ENCODE measurements at places on chromosomes 2 and 18.

- no peak for ATAC-seq
Observed at GRCh38 chr18:961644-962355, 57.1 kb downstream of the ADCYAP1 start.

DNA sequence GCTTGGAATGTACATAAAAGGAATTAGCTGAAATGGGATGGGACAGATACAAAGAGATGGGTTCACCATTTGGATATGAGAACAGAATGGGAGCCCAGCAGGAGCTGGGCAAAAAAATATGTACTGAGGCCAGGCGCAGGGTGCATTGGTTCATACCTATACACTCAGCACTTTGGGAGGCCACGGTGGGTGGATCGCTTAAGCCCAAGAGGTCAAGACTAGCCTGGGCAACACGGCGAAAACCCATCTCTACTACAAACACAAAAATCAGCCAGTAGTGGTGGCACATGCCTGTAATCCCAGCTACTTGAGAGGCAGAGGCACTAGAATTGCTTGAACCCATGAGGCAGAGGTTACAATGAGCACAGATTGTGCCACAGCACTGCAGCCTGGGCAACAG is 30.4 kb downstream of the SCN7A start:
- ATAC-seq = no peak

- ATAC-seq = peak; percentile 76
Observed at GRCh38 chr2:26251893-26252292, 7.2 kb downstream of the HADHB start.

- peak; percentile 97 for ATAC-seq
Observed at GRCh38 chr2:150188177-150188576, 299.3 kb downstream of the RND3 start.

DNA sequence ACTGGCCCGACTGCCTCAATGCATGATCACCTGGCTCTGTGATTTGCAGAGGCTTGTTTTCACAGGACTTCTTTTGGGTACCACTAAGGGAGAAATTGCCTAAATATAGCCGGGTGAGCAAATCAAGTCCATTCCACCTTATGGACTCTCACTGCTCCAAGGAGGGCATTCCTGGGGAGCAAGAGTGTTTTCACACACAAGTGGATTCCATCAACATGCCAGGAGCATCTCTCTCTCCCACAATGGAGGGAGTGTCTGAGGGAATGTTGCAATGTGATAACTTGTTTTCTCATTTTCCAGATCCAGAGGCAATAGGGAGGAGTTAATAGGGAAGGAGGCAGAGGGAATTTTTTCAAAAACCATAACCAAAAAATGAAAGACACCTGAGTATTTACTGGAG is 250.7 kb downstream of the SATB2 start:
- ATAC-seq = no peak

- ATAC-seq = no peak
Observed at GRCh38 chr2:99198103-99198841, 17.3 kb downstream of the MRPL30 start.

GRCh38 chr2:54386585-54386984 is 69.5 kb upstream of the SPTBN1 start:
- ATAC-seq = no peak

DNA sequence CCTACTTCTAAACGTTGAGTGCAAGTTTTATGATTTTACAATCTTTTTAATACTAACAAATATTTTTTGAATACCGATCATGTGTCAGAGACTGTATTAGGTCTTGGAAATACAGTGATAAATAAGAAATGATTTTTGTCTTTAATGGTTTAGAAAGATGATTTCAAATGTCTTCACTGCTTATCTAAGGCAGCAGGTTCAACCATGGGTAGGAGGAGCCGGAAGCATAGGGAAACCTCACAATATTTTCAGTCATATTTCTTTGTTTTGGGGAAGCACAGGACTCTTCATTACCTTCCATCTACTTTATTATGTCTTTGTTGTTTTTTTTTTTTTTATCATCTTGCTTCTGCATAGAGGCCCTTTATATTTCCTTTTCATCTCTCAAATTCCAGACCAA is 165.2 kb upstream of the EPC2 start:
- no peak for ATAC-seq

GRCh38 chr18:63119647-63120046 is 199.9 kb downstream of the BCL2 start:
- ATAC-seq = peak; percentile 61

DNA sequence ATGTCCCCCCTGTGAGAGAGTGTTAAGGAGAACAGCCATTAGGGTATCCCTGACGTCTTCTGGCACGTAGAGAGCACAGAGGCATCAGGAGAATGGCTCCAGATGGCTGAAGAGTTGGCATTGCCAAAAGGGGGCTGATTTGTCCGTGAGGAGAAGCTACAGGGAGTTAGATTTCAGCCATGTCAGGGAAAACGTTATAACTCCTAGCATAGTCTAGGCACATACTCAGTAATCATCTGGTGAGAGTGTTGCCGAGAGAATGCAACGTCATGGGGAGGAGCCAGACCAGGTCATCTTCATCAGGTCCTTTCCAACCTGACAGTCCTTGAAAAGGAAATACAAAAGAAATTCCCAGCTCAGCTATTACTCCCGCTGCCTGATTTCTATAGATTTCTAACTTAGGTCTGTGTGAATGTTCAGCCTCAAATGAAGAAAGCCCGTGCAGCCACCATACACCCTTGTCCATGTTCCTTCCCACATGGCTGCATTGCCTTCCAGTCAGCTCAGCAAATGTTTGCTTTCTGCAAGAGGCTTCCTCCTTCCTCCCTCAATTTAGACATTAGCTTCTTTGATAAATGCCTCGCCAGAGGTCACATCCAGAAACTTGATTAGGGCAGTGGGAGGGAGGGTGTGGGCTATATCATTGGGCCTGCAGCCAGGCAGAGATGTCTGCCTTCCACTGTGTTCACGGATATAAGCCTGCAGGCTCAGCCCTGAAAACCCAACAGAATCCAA is 93.0 kb downstream of the STPG4 start:
- peak; percentile 67 for ATAC-seq

DNA sequence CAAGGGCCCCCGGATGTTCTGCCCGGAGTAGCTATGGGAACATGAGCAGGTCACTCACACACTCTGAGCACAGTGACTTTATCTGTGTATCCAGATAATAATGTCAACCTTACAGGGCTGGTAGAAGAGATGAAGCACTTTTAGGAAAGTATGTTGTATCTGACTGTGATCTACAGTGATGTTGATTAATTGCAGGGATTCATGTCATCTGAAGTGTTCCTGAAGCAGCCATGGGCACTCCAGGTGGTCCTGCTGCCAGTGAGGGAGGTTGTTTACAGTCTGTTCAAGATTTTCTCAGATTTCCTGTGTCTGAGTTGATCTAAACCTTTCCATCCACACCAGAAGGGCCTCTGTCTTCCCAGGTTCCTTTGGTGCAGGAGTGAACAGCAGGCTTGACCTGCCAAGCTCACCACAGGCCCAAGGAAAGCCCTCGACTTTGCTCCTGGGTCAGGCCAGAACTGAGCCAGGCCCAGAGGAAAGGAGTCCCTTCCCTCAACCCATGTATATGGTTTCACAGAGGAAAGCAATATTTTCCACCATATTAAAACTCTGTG is 28.0 kb downstream of the KIAA2012 start:
- no peak for ATAC-seq

- no peak for ATAC-seq
Observed at GRCh38 chr2:189047171-189047888, 73.2 kb downstream of the COL3A1 start.

GRCh38 chr2:79740879-79741443 is 228.1 kb downstream of the CTNNA2 start:
- no peak for ATAC-seq

DNA sequence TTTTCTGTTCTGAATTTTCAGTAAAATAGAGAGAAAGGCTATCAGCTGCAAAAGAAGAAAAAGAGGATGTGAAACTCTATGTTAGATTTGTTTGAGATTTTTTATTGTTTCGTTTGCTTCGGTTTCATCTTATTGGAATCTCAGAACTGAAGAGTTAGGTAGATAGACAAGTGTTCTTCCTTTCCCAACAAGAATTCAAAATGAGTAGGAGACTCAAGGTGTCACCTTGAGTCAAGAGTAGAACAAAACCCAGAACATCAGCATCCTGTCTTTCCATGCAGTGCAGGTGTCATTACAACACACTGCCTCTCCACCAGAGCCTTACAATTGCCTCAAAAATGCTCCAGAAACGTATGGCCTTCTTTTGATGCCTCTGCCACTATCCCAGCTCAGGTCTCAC is 21.1 kb downstream of the NBAS start:
- no peak for ATAC-seq

- ATAC-seq = no peak
Observed at GRCh38 chr2:166984797-166985196, 96.5 kb downstream of the XIRP2 start.

DNA sequence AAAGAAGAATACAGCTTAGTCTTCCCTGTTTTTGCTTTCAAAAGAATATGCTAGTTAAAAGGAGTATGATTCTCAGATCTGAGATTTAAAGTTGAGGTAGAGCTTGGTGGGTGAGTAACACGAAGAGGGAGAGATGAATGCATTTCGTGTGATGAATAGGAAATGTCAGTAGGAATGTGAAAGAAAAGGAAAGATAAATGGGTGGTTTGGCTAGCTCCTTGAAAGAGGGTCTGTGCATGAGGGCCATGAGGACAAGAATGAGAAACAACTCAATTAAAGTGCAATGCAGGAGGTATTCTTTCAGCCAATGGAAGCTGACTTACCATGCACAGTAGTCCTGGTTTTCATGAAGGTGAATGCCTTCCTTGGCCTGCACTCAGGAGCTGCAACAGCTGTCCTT is 248.2 kb downstream of the HNMT start:
- ATAC-seq = no peak

DNA sequence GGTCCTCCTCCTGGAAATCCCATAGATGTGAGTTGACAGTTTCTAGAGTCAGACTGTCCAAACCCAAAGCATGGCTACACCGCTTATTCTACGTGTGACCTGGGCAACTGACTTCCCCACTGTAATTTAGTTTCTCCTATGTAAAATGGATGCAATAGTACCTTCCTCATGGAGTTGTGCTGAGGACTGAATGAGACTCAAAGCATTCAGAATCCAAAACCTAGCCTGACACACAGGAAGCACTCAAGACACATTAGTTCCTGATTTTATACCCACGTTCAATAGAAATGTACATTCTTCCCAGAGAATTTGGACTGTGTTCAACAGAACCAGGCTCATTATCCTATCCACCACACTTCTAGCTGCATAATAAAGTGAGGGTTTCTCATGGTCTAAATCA is 88.8 kb downstream of the STK39 start:
- no peak for ATAC-seq

- ATAC-seq = no peak
Observed at GRCh38 chr2:10452312-10452711, 4.2 kb upstream of the ODC1 start.

- peak; percentile 10 for ATAC-seq
Observed at GRCh38 chr18:23453680-23454058, 582 bp downstream of the RIOK3 start.

DNA sequence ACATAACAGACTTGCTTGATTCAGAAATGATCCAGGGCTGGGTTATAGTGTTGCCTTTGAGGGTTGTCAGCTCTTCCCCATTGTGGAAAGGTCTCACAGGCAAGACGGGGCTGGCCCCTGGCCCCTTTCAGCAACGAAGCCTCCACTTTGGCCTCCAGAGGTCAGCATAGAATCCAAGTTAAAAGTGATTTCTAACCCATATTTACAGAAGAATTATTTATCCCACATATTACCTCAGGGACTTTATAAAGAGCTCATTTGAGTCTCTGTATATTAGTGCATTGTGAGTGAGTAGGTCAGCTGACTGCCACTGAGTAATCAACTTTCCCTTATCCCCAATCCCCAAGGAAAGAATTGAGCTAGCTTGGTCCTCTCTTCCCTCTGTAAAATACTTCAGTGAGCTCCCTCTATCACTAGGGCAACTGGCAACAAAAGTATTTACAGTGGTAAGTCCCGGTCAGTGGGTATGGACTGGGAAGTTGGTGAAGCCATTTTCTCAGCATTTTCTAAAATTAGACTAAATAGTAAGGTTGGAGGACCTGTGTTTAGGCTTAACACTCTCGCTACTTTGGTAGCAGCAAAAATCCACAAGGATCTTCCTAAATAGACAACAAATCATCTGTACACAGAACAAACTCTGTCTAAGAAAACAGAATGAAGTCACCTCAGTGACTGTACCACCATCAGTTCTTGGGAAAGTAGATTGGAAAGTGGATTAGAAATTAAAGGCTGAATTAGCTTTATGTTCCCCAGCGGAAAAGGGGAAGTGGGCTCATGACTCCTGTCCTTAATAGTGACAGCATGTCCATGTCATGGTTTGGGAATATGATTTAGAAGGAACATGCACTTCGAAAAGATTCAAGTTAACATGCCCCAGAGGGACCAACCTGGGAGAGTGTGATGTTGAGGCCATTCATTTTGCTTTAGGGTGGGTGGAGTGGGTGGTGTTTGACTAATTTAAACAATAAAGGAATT is 171.0 kb upstream of the SIX3 start:
- no peak for ATAC-seq

GRCh38 chr2:178088774-178089270 is 16.2 kb upstream of the PDE11A start:
- ATAC-seq = no peak

- ATAC-seq = no peak
Observed at GRCh38 chr18:62721839-62722795, 6.8 kb downstream of the PHLPP1 start.

GRCh38 chr18:79356435-79356834 is 39.3 kb upstream of the NFATC1 start:
- ATAC-seq = no peak

GRCh38 chr2:37343537-37344434 is 644 bp upstream of the QPCT start:
- no peak for ATAC-seq

GRCh38 chr2:181670632-181671031 is 9.7 kb downstream of the NEUROD1 start:
- ATAC-seq = no peak

GRCh38 chr2:76455910-76456309 is 745.2 kb upstream of the GCFC2 start:
- no peak for ATAC-seq

GRCh38 chr2:48283586-48284269 is 246.2 kb upstream of the STON1 start:
- ATAC-seq = no peak

Data from motor neuron (in vitro differentiated cells).